ENCODE measurements at places on chromosomes 13 and 19.
A peak's percentile ranks its signal among the peaks of the same experiment; 100 is the strongest.

DNA sequence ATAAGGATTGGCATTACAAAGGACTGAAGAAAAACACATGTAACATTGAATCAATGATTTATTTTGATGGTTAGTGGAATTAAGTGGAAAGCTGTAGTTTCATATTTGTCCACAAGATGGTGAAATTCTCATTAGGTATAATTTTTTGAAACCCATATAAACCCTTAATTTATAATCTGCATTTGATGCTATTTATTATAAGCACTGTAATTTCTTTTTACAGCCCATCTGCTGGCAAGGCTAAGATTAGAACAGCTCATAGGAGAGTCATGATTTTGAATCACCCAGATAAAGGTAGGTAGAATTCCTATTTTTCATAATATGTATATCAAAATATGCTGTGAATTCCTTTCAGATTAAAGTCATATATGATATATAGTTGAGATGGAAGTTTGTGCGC lies 62.2 kb downstream of the DNAJC15 start:
- DNase-seq, result peak; percentile 7

- DNase-seq, result no peak
Observed at GRCh38 chr19:3521104-3521445, 15.0 kb downstream of the FZR1 start.

DNA sequence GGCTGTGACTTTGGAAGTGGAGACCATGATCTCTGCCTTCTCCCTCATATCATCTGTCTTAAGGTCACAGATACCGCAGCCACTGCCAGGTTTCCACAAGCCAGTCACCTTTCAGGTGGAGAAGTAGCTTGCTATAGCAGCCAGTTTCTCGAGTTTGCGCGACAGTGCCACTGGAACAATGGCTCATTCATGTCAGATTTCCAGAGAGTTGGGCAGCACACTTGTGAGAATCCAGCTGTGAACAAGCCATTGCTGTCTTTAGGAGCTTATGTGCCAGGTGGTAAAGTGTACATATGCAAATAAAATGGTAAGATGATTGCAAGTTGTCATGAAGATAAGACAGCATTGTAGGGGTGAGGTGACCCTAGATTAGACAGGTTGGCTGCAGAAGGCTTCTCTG lies 22.3 kb downstream of the GARRE1 start:
- no peak for DNase-seq

- peak; percentile 24 for DNase-seq
Observed at GRCh38 chr13:29465741-29466293, 129.7 kb downstream of the SLC7A1 start.

GRCh38 chr13:28761586-28761985 lies 42.8 kb upstream of the SLC46A3 start:
- DNase-seq, result no peak

GRCh38 chr19:16148443-16149229 lies 5.2 kb downstream of the HSH2D start:
- DNase-seq, result no peak

- no peak for DNase-seq
Observed at GRCh38 chr13:24267801-24268200, 41.6 kb upstream of the C1QTNF9 start.

- no peak for DNase-seq
Observed at GRCh38 chr13:27857282-27857681, 62.5 kb upstream of the PDX1 start.

DNA sequence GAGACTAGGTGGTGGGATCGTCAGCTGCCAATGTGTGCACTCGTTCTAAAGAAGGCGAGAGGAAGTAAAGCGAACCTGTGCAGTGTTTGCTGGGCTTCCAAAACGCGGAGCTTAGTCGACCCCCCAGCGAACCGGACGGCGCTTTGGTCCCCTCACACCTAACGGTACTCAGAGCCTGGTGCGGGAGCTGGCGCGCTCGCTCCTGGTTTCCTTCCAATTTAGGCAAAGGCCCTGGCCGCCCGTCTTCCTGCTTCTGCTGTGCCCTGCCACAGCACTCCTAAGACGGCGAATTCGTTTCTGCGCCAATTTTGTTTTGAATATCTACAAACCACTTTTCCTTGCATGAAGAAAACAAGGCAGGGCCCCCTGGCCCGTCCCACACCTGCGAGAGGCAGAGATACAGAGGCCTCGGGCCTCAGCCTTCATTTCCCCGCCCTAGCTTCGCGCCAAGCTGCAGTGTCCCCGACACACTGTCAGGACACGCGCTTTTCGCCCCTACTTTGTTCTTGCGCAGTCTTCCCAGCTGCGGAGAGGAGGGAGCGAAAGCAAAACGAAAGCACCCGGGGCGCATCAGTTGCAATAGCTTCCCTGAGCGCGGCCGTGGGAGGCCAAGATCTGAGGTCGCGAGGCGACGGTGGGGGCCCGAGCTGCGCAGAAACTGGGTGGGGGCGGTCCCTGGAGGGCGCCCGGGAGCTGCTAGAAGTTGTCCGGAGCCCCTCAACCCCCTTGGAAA lies 111.9 kb downstream of the KCNRG start:
- no peak for DNase-seq

DNA sequence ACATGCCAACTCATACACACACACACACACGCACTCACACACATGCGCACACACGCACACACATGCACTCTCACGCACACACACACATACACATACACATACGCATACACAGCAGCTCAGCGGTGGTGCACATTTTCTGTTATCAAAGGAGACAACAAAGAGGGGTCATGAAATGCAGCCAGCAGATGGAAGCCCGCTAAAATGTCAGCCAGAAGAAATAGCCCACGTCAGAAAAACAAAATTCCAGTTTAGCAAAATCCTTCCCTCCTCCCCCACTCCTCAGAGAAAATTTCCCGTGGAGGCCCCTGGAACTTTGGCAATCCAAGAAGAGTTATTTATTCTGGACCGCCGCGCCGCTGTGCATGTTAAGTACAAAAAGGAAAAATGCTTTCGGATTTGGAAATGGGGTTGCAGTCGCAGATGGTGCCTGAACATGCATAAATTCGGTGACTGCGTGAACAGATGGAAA lies 114.6 kb upstream of the VSTM2B start:
- DNase-seq, result no peak

- no peak for DNase-seq
Observed at GRCh38 chr19:36093687-36094086, 17.3 kb upstream of the OVOL3 start.

GRCh38 chr19:35006342-35006998 lies 6.3 kb downstream of the GRAMD1A start:
- DNase-seq, result peak; percentile 85

DNA sequence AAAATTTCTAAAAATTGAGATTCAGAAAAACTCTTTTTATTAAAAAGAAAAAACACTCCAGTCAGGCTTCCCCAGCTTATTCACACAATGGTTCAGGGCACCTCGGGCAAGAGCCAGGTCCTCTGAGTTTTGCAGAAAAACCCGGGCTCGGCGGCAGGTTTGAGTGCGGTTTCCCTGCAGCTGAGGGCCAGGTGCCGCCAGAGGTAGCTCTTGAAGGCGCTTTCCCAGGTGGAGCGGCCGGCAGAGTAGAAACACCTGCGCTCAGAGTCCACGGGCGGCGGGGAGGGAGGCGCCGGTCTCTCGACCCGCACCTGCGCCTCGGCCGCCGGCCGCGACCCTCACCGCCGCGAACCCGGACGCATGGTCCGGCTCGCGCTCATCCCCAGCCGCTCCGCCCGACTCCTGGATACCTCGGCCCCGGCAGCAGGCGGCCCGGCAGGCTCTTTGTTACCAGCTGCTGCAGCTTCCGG lies 444 bp downstream of the PROSER1 start:
- no peak for DNase-seq
